ENCODE measurements at places on chromosomes 12 and 14.
A peak's percentile ranks its signal among the peaks of the same experiment; 100 is the strongest.

DNA sequence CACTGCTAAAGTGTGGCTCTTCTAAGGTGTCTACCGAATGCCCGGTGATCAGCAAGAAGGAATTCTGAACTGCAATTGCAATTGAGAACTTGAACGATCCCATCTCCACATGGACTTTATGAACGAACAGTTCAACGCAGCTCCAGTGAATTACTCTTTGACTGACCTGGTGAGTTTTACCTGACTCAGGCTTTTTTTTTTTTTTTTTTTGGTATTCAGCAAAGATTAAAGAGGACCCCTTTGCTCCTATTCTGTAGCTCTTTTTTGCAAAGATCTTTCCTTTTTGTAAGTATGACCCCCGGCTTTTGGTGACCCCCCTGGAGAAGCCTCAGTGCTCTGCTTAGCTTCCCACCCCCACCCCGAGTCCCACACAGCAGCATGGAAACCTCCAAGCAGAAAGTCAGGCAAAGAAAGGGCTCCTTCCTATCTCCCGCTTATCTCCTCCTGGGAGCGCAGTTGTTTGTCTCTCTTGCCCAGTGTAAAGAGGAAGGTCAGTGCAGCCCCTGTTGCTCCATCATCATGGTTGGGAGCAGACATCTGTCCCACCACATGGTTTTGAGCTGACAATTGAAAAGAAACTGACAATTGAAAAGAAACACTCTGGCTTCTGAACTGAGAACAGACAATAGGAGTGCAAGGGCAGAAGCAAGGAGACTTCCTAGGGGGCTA, 72.1 kb upstream of the DIO3 start:
- no peak for DNase-seq

DNA sequence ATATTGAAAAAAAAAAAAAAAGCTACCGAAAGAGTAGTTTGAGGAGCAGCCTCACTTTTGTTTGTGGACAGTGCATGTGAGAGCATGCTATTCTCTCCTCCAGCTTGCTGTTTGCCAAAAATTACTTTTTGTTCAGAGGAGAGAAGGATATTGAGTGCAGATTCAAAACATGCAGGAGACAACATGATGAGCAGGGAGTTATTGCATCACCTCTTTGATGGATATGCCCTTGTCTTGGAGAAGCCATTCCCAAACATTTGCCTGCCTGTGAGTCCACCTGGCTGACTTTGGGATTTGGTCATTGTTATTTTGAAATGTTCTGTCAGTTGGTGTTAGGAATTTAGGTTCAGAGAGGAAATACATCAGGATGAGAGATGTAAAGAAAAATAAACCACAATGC, 2.4 kb downstream of the C12orf75 start:
- no peak for DNase-seq

DNA sequence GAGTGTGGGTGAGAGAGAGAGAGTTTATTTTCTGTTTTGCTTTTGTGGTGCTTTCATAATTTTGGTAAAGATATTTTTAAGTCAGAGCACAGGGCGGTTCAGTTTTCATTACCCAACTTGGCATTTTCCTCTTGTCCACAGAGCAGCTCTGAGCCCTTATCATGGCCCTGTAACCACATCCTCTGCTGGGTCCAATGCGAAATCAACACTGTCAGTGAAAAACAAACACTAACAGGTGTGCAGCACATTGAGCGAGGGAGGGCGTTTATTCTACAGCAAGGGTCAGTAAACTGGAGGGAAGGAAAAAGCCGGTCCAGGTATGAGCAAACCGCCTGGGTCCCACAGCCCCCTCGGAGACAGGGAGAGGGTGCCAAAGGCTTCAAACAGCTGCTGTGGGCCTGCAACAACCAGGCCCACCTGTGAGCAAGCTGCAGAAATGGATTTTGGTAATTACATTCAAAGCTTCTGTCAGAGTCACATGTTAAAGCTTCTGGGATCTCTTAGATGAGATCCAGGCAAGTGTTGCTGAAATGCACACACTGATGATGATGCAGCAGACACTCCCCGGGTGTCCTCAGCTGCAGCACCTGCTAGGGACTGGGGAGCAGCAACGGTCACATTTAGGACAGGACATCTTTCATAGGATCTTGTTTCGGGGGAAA, 132.7 kb upstream of the DYRK2 start:
- DNase-seq: no peak

DNA sequence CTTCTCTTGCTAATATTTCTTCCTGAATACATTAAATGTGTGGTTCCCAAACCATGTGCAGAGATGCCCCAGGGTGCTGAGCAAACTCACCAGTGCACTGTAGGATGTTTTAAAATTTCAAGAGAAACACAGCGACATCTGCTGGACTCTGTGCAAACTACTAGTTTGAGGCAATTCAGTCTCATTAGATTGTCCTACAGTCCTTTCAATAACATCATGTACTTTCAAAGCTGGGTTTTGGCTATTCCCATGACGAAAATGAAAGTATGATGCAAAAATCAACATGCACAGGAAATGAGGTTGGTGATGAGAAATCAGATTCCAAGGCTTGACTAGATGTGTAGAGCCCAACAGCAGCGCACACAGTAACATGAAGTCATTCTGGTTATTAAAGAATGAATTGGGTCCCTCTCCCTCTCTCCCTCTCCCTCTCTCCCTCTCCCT, 66.3 kb downstream of the CLIP1 start:
- DNase-seq: peak; percentile 42

- DNase-seq: no peak
Observed at GRCh38 chr14:77864085-77864484, 64.2 kb downstream of the ADCK1 start.

GRCh38 chr12:19428246-19428645, 11.0 kb upstream of the AEBP2 start:
- DNase-seq: no peak

DNA sequence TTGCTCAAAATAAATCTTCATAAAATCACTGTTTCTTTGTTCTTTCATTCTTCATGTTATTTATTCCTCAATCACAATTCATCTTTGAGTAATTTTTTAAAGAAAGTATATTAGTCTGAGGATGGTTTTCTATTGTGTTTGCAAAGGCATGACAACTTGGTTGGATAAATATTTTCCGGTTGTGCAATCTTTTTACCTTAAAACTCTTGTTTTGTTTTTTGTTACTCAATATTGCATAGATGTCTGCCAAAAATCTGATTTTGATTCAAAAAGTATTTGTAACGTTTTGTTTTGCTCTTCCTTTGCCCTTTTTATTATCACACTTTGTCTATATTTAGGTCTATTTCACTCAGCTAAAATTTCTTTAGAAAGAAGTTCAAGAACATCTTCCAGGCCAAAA, 86.2 kb upstream of the SYT1 start:
- no peak for DNase-seq

- no peak for DNase-seq
Observed at GRCh38 chr12:9027161-9028059, 38.1 kb downstream of the KLRG1 start.

- DNase-seq: no peak
Observed at GRCh38 chr12:3042826-3043225, 34.4 kb upstream of the TSPAN9 start.

DNA sequence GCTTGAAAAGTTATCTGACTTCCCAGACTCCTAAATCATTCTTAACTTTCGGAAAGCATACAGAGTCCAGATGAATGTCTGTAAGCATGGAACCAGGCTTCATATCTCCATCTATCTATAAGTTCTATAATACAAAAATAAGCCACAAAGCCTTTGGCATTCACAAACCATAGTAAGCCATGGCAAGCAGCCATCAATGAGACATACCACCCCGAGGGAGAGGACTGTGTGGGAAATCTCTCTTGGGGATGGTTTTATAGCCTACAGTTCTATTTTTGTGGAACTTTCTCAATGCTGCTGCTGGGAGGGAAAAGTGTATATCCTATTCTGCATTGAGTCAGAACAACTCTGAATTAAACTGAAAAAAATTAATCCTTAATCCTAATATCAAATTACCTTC, 20.4 kb downstream of the EGLN3 start:
- no peak for DNase-seq

- DNase-seq: no peak
Observed at GRCh38 chr14:44041700-44042099, 465.4 kb downstream of the FSCB start.

DNA sequence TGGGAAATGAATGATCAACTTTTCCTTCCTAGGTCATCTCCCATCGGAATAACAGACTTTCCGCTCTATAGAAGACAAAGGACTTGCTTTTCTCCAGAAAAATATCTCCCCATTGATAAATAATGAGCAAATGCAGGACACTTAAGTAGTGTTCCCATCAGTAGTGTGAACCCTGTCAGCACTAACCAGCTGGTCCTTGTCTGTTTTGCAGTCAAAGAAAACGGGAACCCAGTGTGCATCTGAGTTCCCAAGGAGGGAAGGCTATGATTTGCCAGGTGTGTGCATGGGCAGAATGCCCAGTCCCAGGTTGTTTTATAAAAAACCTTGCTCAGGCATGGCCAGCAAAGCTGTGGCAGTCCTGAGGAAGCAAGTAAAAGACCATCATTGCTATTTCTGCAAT, 256.5 kb upstream of the HMGA2 start:
- DNase-seq: no peak

DNA sequence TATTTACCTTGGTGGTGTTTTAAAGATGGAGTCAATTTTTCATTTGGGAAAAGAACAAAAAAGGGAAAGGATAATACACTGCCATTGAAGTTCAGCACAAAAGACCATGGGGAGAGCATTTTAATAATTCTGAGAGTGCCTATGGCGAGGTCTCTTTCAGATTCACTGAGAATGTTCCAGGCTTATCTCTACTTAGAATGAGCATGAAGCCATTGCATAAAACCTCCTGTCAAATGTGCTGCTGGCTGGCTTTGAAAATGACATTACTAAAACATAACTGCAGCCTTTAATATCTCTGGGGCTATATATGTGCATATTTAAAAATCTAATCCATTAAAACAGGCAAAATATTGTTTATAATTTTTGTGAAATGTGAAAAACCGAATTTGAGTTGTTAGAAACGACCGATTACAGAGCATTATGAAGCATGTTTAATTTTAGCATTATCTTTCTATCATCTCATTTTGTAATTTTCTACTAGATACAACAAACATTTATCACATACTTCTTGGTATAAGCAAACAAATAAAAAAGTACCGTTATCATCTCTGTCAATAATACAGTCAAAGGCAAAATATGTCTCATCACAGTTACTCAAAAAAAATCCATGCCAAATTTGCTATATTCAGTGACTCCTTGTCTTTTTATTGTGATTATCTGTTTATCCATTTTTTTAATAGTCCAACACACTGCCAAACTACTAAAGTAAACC, 45.7 kb upstream of the YARS2 start:
- no peak for DNase-seq

GRCh38 chr12:23631786-23632377, 317.6 kb downstream of the SOX5 start:
- no peak for DNase-seq

DNA sequence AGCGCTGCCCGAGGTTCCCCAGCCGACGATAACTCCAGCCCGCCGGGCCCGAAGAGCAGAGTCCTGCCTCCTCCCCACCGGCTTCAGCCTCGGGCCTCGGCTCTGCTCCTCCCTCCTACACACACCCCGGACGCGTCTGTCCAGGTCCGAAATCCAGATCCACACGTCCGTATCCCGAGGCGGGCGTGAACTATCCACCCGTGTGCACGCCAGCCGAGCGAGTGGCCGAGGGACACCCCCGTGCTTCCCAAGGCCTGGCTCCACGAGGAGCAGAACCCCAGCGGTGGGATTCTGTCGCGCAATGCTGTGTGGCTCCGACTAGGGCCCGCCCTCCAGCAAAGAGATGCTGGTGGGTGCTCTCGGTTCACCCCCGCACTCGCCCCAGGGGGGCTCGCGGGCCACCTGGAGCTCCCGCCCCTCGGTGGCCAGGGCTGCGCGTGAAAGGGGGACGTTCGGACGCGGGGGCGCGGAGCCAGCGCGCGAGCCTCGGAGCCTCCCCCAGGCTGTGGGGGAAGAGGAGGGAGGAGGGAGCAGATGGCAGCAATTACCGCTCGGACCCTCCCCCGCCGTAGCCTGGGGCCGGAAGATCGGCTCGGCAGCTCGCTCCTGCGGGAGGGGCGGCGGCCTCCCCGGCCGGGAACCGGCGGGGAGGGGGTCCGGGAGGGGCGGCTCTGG, 18.9 kb upstream of the ANKRD33 start:
- no peak for DNase-seq

DNA sequence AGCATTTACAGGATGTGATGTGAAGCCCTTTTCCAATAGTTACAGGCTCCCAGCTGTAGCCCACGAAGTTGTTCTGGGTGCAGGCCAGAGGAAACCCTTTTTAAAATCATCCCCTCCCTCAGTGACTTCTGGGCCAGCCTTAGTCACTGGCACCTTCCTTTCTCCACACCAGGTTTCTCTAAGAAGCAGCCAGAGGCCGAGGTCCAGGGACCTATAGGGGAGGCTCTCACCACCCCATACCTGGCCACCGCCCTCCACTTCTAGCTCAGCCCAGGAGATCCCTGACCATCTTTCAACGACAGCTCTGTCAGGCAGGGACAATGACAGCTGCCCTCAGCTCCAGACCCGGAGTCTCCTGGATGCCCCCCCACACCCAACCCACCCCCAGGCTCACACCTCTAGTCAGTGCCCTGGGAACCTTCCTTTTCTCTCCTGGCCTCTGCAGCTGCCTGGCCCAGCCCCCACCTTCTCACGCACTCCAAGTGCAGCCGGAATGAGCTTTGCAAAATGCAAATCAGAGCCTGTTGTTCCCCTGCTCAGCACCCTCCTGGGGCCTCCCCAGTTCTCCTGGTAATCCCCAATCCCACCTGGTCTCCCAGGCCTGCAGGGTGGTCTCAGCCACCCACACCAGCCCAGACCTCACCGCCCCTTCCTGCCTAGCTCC, 46.7 kb downstream of the TESC start:
- no peak for DNase-seq

- DNase-seq: no peak
Observed at GRCh38 chr14:75968456-75968855, 13.3 kb downstream of the TGFB3 start.

GRCh38 chr14:35965400-35965799, 139.3 kb downstream of the BRMS1L start:
- no peak for DNase-seq

GRCh38 chr14:96574633-96575632, 72.8 kb downstream of the PAPOLA start:
- no peak for DNase-seq

- DNase-seq: no peak
Observed at GRCh38 chr14:66081594-66082376, 404.4 kb upstream of the CCDC196 start.

- no peak for DNase-seq
Observed at GRCh38 chr12:56589783-56590182, 40.3 kb downstream of the BAZ2A start.

GRCh38 chr14:104819361-104819781, 18.5 kb downstream of the ZBTB42 start:
- DNase-seq: no peak

DNA sequence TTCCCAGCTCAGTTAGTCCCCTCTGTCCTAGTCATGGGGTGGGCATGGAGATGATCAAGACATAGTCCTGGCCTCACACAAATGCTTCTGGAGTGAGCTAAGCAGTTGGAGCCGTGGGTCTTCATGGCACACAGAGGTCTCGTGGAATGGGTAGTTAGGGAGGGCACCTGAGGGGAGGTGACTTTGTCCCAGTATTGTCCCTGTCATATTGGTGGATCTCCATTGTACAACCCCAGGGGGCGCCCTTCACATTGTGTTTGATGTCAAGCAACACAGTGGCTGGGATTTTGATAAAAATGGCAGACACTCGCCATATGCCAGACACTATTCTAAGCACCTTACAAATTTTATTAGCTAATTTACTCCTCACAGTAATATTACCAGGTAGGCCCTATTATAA, 175.4 kb upstream of the LHX5 start:
- DNase-seq: no peak

GRCh38 chr14:88868558-88869159, 44.2 kb downstream of the TTC8 start:
- DNase-seq: no peak

- no peak for DNase-seq
Observed at GRCh38 chr12:117350140-117350539, 11.3 kb downstream of the NOS1 start.

GRCh38 chr12:43118881-43119280, 433.1 kb downstream of the ADAMTS20 start:
- DNase-seq: no peak
